ENCODE measurements at places on chromosomes 4 and X. TPM values are rescaled to one million over a fixed set of nuclear protein-coding genes. Genes with fewer than 3 reads are reported as not detected.

Gene ITM2A
- total RNA-seq: not detected

Gene DRD5
- not detected for total RNA-seq

Gene NR0B1
- not detected for total RNA-seq

Gene TXK
- 0.86 TPM for total RNA-seq

Gene MSANTD1
- total RNA-seq: not detected

Gene ERVMER34-1
- not detected for total RNA-seq

Gene TMEM154
- 22.2 TPM for total RNA-seq

Gene DIAPH2
- total RNA-seq: 12.4 TPM

Gene GPAT3
- total RNA-seq: 5.7 TPM

Gene SORBS2
- not detected for total RNA-seq

Gene LEF1
- total RNA-seq: 1.9 TPM

Gene CPZ
- total RNA-seq: 2.9 TPM

Gene EDNRA
- total RNA-seq: 0.86 TPM

Gene PCDH18
- 65.7 TPM for total RNA-seq

Gene MAGEA4
- total RNA-seq: not detected

Gene PLAC1
- 2.0 TPM for total RNA-seq

Gene SPANXC
- total RNA-seq: not detected

Gene GPC4
- not detected for total RNA-seq

Gene PASD1
- not detected for total RNA-seq

Gene RENBP
- 2.3 TPM for total RNA-seq

Gene TBX22
- not detected for total RNA-seq

Gene SPANXB1
- not detected for total RNA-seq

Gene HTN3
- not detected for total RNA-seq

Gene ASB12
- not detected for total RNA-seq

Gene ESX1
- total RNA-seq: 1.4 TPM

Gene F9
- not detected for total RNA-seq

Gene FABP2
- total RNA-seq: not detected

Gene ARSJ
- total RNA-seq: 24.5 TPM

Gene NHSL2
- total RNA-seq: 2.8 TPM

Gene SERTM2
- total RNA-seq: 1.2 TPM

Gene BMX
- not detected for total RNA-seq

Gene ETFDH
- 25.7 TPM for total RNA-seq

Gene CCNA2
- 83.6 TPM for total RNA-seq

Gene TMSB15C
- 3.2 TPM for total RNA-seq

Gene TIGD4
- total RNA-seq: not detected

Gene NAP1L5
- 8.2 TPM for total RNA-seq

Gene NUDT10
- total RNA-seq: 1.9 TPM

Gene ADH1A
- total RNA-seq: not detected

Gene PALLD
- total RNA-seq: 51.3 TPM

Gene BGN
- 4.3 TPM for total RNA-seq

Gene PLK4
- 11.5 TPM for total RNA-seq

Gene MAML3
- total RNA-seq: 1.2 TPM

Data from myometrial cell (primary cell).